Cortex of kidney (tissue), 1 donor: ENCODE measurements at places on chromosomes 4 and X.

GRCh38 chrX:103540145-103540544 lies 20.9 kb upstream of the RAB40A start:
- no peak for DNase-seq

GRCh38 chr4:134708026-134708425 lies 506.4 kb upstream of the PABPC4L start:
- no peak for DNase-seq

DNA sequence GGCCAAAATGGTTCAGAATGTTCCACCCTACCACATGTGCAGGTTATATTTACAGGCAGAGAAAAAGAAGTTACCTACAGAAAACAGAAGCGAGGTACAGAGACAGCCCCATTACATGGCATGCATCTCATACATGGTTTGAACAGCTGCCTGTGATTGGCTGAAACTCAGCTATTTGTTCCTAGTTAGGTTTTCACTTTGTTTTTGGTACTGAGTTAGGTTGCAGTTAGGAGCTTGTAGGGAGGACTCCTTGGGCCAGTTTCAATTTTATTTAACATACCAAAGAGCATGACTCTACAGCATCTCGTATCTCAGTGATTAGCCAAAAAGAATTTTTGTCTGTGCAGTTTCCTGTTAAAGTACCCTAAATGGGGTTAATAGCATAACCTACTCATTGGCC lies 392.0 kb downstream of the MAPK10 start:
- no peak for DNase-seq

DNA sequence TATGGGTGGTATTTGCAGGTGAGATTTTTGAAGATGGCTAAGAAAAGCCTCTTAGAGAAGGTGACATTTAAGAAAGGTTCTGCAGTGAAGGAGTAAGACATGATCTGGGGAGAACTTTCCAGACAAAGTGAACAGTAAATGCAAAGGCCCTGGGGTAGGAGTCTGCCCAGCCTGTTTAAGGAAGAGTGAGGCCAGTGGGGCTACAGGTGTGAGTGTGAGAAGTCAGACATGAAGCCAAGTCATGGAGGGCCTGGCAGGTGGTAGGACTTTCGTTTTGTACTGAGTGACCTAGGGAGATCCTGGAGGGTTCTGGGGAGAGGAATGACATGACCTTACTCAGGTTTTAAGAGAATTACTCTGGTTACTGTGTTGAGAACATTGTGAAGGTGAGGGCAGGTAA lies 21.5 kb downstream of the COQ2 start:
- no peak for DNase-seq

- no peak for DNase-seq
Observed at GRCh38 chr4:37666625-37667071, 19.5 kb downstream of the RELL1 start.
